ENCODE measurements at places on chromosomes 6 and 20.

DNA sequence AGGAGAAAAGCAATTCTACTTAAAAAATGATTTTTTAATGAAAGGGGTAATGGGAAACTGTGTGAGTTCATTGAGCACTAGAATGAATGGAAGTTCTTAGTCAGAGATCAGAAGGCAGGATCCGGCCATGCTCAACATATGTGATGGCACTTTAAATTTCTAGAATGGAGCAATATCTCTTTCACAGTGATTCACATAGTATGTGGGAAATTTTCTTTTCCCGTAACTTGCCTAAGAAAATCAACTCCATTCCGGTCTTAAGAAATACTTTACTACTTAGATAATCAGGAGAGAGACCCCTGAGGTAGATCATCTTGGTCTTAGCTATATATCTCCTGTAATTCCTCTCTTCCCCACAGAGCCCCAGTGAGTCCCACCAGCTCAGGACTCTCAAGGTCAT, 131.8 kb downstream of the SCML4 start:
- peak; percentile 81 for DNase-seq

DNA sequence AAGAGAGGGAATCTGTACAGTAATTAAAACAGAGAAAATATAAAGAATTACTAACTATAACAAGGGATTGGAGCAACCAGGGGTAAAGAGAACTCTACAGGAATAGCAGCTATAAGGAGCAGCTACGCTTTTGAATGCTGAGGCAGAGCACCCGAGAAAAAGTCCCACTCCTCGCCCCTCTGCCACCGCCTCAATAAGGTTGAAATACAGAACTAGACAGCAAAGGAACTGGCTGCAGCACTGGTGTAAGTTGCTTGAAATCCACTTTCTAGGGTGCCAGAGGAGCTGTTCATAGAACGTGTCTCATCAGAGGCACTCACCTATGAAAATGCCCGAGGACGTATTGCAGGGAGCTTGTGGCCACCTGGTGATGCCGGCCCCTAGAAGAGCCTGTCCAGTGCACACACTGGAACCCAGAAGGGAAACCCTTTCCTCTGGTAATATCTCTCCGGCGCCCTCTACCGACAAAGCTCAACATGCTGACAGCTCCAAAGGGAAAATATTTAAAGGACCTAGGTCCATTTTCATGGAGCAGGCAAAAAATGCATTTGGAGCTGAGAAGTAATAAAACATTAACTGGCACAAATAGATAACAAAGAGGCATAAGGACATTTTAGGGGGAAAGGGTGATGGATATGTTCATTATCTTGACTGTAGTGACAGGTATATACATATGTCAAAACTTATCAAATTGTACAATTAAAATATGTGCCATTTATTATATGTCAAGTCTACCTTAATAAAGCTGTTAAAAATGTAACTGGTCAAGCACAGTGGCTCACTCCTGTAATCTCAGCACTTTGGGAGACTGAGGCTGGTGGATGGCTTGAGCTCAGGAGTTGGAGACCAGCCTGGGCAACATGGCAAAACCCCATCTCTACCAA, 137.4 kb upstream of the HDAC2 start:
- DNase-seq = peak; percentile 77

- no peak for DNase-seq
Observed at GRCh38 chr20:10379761-10380160, 54.3 kb downstream of the MKKS start.

- no peak for DNase-seq
Observed at GRCh38 chr20:40354880-40355279, 334.2 kb downstream of the MAFB start.

DNA sequence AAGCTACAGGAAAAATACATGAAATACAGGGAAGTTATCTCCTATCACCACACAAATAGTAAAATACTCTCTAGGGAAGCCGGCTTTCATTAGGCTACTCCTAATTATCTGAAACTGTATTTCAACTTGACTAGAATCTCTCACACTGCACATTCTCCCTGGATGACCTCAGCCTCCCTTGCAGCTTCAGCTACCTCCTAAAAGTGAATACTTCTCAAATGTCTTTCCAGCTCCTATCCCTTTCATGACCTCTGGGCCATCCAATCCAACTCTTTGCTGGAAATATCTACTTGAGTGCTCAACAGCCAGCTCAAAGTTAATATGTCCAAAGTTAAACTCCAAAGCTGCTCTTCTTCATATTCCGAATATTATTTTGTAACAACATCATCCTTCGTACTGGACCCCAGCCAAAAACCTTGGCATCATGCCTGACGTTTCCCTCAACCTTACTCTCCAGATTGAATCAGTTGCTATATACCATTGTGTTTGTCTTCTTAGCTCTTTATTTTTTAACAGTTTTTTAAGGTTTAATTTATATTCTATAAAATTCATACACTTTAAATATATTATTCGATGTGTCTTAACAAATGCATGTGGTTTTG, 29.4 kb upstream of the KIF6 start:
- peak; percentile 9 for DNase-seq

DNA sequence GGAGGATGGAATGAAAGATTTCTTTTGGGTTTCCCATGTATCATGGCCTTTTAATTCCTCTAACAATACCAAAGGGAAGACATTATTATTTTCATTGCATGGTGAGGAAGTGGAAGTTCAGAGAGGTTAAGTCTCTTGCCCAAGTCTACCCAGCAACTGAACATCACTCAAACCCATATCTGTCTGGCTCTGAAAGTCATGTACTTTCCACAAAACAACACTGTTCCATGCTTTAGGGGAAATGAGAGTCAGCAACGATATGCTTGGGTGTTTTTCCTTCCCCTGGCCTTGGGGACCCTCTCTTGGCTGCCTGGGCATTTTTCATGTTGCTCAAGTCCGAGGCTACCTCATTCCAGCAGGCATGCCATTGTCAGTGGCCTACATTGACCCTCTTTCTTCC, 118.8 kb downstream of the ADTRP start:
- no peak for DNase-seq

GRCh38 chr20:62935968-62936585, 1.9 kb upstream of the GID8 start:
- no peak for DNase-seq

GRCh38 chr6:40585223-40585622, 1.9 kb downstream of the LRFN2 start:
- no peak for DNase-seq

GRCh38 chr6:14396826-14397517, 279.4 kb downstream of the CD83 start:
- DNase-seq = no peak

DNA sequence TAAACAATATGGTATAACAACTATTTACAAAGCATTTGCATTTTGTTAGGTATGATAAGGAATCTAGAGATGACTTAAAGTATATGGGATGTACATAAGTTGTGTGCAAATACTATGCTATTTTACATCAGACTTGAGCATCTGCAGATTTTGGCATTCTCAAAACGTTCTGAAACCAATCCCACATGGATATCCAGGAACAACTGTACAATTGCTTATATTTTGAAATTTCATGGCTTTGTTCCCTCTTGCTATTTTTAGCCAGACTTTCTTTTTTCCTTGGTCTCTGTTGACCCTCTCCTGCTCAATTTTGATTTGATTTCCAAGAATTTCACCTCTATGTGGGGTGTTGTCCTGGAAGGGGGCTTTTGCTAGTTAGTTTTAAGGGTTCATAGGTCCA, 32.9 kb upstream of the UST start:
- DNase-seq = no peak

DNA sequence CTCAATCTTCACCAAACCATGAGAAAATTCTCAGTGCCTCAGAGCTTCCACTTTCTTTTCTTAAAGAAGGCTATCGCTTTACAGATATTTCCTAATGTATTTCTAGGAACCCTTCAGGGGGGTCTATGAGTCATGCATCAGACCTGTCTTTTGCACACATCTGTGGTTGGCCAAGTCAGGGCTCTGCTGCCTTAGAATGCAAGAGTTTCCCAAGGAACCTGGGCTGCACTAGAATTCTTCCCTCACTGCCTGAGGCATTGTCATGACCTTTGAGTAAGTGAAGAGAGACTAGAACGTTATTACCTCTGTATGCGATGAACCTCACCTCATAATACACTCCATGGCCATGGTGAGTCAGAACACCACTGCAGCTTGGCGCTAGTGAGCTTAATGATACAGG, 365.0 kb upstream of the ID4 start:
- DNase-seq = peak; percentile 94

DNA sequence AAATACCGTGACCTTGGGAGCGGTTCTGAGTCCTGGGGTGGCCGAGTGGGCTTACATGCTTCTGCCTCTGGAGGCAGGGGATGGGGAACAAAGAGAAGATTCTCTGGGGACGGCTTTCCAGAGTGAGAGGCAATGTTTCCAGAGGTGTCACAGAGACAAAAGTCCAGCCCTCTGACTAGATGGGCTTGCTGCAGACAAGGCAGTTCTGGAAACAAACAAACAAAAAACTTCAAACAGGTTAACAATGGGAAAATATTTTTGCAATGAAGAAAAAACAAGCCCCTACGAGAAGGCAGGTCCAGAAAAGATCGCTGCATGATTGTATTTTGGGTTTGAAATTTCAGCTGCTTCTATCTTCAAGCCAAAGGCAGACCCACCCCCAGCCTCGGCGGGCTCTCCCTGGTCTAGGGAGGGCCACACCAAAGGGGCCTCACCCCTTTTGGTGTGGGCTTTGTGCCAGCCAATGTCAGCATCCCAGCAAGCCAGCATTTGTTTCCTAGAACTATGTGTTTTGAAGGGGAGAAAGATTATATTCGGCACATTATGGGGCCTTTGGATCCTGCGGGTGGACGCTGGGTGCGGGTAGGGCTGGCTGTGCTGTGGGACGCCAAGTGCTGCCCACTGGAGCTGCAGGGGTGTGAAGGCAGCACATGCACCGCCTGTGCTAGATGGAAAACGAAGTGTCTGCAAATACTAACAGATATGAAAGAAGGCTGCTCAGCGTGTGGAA, 42.9 kb downstream of the RIOK1 start:
- no peak for DNase-seq
